ENCODE measurements at places on chromosomes 1 and 21.
A peak's percentile ranks its signal among the peaks of the same experiment; 100 is the strongest.

GRCh38 chr1:204169858-204170257, 3.7 kb upstream of the REN start:
- no peak for DNase-seq

DNA sequence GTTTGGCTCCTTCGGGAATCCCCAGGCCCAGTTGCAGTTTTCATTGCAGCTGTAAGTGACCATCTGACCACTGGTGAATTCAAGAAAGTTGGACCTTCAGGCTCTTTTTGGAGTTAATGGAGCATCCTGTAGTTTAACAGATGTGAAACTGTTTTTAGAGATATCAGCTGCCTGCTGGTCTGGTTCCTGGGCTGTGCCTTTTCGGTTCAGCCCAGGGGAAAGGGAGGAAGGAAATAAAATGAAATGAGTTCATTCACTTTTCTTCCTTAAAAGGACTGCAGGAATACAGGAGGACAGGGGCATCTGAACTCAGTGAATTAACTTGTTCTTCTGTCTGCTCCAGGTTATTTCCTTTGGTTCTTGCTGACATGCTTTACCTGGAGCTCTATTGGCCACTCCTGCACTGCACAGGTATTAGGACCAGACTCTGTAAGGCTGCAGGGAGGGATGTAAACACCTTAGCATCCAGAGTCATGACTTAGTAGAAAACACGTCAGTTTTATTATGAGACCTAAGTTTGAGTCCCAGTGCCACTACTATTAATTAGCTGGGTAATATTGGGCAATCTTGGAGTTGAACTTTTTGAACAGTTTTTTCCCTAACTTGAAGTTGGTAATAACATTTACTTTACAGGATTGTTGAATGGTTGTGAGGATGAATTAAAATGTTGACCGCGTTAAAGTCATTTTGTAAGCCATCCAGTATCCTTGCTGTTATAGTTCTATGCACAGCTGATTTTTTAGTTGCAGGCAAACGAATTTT, 83.6 kb downstream of the LRRC8D start:
- DNase-seq: no peak

DNA sequence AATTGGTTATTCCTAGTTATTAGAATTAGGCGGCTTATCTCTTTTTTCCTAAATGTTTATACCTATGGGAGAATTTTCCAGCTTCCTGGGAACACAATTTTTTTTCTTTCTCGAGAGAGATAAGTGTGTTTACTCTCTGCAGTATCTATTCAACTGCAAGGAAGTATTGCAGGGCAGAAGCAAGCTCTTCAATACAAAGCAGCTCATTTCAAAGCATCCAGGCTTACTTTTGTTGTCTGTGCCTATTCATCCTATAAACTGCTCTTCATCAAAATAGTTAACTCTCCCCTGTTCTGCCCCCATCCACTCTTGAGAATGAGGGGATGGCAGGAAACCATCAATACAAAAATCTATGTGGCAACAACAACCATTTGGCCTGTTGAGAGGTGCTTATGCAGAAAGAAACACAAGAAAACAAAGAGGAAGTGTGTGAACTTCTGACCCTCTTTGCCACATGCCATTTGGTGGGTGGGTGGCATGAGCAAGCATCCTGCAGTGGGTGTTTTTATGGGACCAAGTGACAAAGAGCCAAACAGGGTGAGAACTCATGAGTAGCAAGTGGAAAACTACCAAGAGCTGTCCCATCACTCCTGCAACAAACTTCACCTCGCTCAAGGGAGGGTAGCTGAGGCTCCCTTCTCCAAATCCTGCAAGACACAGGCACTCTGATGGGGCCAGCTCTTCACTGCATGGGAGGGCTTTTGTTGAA, 50.6 kb upstream of the MRPS6 start:
- DNase-seq: peak; percentile 40

DNA sequence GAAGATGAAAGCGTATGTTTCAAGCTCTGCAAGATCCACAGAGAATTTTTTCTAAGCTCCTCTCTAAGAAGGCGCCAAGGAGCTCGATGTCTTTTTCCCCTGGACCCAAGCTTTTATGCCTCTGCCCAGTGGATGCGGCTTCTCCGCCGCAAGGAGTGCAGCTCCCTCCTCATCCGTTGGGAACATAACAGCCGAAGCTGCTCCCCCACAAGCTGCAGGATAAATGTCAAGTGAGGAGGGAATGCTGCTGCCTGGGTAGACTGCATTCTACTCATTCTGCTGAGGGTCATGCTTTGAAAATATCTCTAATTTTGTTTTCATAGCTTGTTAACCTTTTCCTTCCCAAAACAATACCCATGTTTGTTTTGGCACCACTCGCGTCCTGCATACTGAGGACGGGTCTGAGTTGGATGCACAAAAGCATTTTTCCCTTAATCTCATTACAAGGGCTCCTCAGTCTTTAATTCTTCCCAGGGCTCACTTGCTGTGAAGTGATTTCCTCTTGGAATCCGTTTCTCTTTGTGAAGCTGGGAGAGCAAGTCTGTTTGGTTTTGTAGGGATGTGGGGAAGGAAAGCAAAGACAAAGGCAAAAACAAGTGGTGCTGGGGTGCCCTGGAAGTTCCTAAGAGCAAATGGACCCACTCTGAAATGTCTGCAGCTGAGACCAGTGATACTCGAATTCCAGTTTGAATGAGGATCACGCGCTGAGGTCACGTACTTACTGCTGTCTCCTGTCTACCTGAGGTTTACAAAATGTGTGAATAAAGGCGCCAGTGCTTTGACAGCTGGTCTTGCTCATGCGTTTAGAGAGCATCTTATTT, 134.0 kb upstream of the IRF2BP2 start:
- DNase-seq: peak; percentile 71

- DNase-seq: no peak
Measured at GRCh38 chr1:6157132-6157527, 23.0 kb downstream of the CHD5 start.
